Stomach (tissue), 19 donors: ENCODE measurements at places on chromosomes 4 and X.

DNA sequence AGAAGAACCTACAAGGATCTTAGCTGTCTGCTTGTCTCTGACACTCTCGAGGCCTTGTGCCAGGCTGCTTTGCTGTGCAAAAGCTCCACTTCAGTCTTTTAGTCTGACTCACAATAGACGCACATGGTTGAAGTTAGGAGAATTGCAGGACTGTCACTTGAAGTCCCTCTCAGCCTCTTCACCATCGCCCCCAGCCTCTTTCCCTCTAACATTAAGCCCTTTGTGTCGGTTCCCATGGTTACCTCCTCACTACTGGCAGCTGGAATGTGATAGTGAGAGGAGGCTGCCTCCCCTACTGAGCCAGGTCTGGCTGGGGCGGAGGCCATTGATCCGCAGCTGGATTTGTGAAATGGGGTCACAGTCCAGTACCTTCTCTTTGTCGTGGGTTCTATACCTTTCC lies 201.8 kb downstream of the SOWAHB start:
- peak; percentile 42 for DNase-seq

- DNase-seq, result peak; percentile 59
Observed at GRCh38 chrX:68989865-68990606, 161.2 kb downstream of the EFNB1 start.

DNA sequence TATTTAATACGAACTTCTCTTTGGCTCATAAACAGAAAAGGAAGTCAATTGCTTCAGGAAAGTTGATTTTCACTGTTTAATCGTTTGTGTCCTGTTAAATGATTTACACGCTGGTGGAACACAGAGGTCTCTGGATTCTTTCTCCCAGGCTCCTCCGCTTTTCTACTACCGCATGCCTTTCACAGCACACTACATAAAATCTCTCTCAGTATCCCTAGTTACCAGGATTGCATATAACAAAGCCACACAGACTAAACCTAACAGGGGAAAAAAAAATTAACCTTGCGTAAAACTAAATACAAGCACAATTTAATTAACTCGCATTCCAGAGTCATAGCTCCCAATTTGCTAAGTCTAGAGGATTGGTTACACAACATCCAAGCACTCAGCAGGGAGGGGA lies 133.9 kb downstream of the CORIN start:
- DNase-seq, result no peak

- DNase-seq, result no peak
Observed at GRCh38 chr4:16055873-16056272, 27.9 kb downstream of the PROM1 start.

- no peak for DNase-seq
Observed at GRCh38 chr4:174940002-174940401, 21.8 kb downstream of the ADAM29 start.

GRCh38 chr4:186724864-186725468 lies 1.3 kb upstream of the FAT1 start:
- DNase-seq, result peak; percentile 60

DNA sequence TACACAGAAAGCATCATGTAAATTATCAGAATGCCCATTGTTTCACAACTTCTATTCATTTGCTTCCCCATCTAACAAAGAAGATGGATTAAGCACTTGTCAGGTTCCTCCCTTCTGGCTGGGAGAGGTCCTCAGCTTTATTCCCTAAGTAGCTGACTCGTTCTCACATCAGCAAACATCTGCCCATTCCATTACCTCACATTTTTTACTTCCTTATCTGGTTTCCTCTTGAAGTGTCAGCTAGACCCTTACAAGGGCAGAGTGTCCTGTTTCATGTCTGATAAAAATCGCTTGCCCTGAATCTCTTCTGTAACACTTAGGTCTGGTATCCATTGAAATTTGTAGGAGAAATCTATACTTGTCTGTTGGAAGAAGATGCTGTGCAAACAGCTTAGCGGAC lies 34.7 kb downstream of the TMPRSS11A start:
- no peak for DNase-seq

- DNase-seq, result peak; percentile 60
Observed at GRCh38 chr4:48578132-48578968, 88.3 kb downstream of the ZAR1 start.

DNA sequence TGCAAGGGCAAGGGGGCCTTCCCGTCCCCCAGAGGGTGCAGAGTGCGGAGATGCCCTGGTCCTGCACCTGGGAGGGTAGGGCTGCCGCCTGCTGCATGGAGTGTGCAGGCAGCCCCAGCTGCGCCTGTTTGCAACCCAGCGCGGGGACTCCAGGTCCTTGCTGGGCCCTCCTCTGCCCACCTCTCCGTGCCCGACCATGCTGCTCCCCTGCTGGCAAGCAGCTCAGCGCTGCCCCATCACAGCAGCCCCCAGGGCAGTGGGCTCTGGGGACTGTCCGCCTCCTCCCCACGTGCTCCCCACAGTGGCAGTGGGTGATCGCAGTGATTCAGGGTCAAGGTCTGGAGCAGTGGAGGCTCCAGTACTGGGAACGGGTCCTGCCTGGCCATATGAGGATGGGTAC lies 5.0 kb upstream of the FBXW7 start:
- no peak for DNase-seq

- DNase-seq, result no peak
Observed at GRCh38 chr4:179671609-179672008, 2229.4 kb upstream of the AGA start.

GRCh38 chrX:47572773-47573340 lies 9.4 kb upstream of the TIMP1 start:
- no peak for DNase-seq

DNA sequence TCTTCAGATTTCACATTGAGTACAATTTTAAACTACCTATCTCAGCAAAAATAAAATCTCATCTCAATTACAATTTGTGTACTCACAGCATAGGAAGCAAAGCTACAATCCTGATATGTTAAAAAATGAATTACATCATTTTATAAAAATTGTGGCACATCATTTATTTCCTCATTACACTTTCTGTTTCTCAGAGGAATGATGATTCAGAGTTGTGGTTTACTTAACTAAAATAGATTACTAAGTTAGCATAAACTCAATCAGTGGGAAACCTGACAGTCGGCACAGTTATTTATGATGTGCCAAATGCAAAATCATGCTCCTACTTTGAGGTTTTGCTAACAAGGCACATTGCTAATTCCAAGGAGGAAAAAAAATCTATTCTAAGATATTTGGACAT lies 325.0 kb downstream of the FBXO8 start:
- no peak for DNase-seq

DNA sequence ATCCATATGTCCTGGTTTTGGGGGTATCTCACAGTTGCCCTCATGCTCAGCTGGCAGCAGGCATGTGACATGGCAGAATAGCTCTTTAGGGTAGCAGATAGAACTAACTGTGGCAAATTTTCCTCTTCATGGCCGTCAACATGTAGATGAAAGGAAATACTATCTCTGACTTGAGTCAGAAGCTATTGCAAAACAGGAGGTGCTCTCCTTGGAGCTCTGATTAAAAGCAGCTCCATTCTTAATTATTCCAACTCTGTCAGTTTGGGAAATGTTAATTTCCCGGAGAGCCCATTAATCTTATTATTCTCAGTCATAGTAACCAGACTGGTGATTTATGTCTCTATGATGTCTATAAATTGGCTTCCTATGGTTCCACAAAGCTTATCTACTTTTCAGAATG lies 18.2 kb downstream of the IL13RA1 start:
- no peak for DNase-seq

DNA sequence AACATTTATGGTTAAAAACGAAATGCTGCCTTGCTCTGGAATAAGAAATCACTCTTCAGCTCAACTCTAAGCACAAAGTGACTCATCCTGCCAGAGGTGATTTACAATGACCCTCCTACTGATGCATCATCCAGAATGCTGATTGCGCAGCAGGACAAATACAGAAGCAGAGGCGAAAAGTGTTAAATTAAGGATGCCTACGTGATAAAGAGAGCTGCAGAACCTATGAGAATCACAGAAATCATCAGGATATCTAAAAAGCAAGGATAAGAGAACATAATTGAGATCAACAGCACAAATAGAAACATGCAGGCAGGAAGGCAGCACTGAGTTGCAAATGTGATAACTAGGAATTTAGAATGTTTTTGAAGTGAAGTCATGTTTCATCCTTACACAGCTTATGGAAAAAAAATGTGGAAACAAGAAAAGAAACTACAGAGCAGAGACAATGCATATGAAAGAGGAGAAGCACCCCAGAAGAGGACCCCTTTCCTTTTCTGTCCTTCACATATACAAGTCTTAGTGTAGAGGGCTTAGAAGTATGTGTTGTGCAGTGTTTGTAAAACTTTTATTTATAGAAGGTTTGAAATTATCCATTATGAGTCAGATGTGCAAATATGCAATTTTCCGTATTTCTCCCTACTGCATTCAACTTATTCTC lies 188.4 kb downstream of the SLC7A11 start:
- DNase-seq, result no peak

DNA sequence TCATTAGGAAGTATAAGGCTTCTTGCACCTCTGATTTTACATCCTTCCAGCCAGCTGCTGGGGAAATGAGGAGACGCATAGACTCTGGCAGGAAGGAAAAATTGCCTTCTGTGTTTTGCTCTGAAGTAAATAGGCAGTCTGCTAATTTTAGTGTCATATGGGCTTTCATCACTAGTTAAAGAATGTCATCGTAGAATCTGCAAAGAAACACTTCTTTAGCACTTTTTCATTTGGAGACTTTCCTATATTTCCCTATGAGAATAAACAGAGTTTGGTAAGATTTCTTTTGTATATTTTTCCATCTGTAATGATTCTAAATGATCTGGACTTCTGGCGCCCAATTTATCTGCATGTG lies 3.3 kb downstream of the ADGRL3 start:
- DNase-seq, result no peak

GRCh38 chr4:7877176-7877575 lies 62.5 kb downstream of the AFAP1 start:
- no peak for DNase-seq

- DNase-seq, result no peak
Observed at GRCh38 chr4:66059136-66059535, 388.8 kb upstream of the EPHA5 start.
